Muscle of leg (tissue), 16 donors: ENCODE measurements at places on chromosomes 7 and 10. TPM values are rescaled to one million over a fixed set of nuclear protein-coding genes. Genes with fewer than 3 reads are reported as not detected.
A peak's percentile ranks its signal among the peaks of the same experiment; 100 is the strongest.

- H3K4me1 ChIP-seq: peaks cover 11% of the 10 kb centered on the region
- H3K27ac ChIP-seq: peak overlapping the region; percentile 85
- DNase-seq: peak; percentile 54
- no peaks in the 10 kb centered on the region for H3K27me3 ChIP-seq
- H3K36me3 ChIP-seq: peaks cover 12% of the 10 kb centered on the region
Measured at GRCh38 chr10:97640868-97641811, 669 bp downstream of the PI4K2A start.

Gene AHCYL2
- total RNA-seq: 13.0 TPM

Gene ASIC3
- 1.3 TPM for total RNA-seq

Gene CYP3A5
- total RNA-seq: 0.93 TPM
